ENCODE measurements at places on chromosomes 3 and 15.

DNA sequence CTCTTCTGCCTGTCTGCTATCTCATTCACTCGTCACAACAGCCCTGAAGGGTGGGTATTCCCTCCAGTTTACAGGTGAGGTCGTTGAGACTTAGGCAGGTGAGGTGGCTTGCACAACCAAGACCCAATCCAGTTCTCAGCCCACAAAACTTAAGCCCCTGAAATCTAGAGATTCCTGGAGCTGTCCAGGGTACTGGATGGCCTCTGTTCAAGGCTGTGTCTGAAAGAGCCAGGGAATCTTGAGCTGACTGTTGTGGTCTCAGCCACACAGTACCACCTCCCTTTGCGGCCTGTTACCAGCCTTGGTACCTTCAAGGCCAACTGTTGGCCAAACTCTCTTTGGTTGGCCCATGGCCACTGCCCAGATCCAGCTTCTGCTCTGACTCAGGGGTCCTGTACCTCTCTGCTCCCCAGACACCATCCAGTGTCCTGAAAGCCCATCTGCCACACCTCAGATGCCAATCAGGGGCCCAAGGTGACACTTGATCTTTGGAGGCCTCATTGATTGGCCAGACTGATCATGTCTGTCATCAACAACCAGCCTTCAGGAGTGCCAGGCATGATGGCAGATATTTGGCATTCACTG, 10.9 kb upstream of the FAM107A start:
- peak; percentile 45 for DNase-seq

DNA sequence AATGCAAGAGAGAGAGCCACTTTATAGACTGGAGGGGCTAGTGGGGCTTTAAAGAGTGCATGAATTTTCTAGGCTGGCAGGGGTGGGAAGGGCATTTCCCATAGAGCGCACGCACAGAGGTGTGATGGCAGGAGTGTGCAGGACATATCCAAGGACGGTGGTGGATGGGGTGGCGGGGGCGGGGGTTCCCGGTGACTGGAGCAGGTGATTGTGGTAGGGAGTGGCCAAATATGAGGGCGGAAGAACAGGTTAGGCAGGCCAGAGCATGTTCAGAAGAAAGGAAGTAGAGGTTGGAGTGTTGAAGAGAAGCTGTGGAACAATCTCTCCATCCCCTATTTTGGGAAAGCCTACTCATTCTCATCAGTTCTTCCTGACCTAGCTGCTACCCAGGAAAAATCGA, 18.1 kb downstream of the FAM81A start:
- DNase-seq = peak; percentile 45

DNA sequence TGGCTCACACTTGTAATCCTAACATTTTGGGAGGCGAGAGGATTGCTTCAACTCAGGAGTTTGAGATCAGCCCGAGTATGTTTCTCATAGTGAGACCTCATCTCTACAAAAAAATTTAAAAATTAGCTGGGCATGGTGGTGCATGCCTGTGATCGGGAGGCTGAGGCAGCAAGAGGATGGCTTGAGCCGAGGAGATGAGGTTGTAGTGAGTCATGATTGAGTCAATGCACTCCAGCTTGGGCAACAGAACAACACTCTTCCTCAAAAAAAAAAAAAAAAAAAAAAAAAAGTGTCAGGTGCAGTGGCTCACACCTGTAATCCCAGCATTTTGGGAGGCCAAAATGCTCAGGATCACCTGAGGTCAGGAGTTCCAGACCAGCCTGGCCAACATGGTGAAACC, 2.4 kb downstream of the RPL39L start:
- DNase-seq = peak; percentile 85

DNA sequence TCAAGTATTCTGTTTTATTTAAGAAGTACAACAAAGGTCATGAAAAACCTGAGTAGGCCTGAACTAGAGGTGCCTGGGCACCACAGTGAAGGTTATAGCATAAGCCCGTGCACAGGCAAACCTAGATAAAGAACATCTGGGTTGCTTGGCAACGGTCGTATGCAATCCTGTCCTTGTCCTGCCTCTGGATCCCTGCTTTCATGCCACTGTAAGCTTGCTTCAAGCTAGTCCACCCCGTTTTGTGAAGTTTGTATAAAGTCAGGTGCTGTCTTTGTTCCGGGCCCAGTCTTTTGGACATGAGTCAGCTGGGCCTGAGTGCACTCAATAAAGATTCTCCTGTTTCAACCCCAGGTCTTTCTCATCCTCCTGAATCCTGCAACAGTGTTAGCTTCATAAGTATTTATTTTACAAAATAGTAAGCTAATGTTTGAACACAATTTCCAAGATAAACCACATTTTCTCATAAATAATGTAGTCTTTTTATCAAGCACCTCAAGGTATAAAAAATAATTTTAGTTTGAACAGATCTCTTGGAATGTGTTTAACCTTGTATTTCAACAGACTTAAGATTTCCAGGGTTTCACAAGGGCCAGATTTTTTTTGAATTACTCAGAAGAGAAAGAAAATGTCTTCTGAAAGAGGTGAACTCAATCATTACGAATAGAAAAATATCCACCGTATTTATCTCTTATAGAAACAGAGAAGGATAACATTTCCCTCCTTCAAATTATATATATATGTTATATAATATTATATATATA, 14.3 kb upstream of the SLC9C1 start:
- DNase-seq = peak; percentile 82

DNA sequence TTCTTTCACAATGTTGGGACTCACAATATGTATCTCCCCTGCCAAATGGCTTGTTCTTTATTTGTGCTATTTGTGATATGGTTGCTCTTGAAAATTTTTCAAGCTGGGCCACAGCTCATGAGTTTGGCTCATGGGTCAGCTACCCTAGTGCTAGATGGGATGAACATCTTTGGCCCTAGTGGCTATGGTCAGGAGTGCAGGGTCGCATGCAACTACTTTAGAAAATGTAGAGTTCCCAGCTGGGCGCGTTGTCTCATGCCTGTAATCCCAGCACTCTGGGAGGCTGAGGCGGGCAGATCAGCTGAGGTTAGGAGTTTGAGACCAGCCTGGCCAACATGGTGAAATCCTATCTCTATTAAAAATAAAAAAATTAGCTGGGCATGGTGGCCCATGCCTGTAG, 55.8 kb downstream of the POLR2M start:
- no peak for DNase-seq

Measured in MCF 10A (cell line).